ENCODE measurements at places on chromosomes 13 and 19.

GRCh38 chr19:4878491-4878968 lies 11.1 kb upstream of the PLIN3 start:
- no peak for DNase-seq

- no peak for DNase-seq
Measured at GRCh38 chr19:1249298-1249989, 1.1 kb downstream of the MIDN start.

DNA sequence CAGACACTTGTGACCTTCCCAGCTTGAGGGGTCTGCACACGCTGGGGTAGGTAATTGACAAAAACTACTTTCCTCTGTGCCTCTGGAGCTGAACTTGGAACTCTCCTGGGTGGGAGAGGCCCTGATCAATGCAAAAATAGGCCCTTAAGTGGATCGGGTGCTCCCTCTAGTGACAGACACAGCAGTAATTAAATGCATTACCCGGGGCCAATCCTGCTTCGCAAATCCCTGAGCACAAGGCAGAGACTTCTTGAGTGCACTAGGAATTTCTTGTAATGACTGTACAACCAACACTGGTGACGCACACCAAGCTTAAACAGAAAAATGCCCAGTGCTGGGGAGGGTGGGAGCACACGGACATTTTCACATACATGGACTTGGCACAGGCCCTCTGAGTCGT lies 10.6 kb upstream of the UBE2S start:
- DNase-seq, result no peak

GRCh38 chr19:46766569-46767317 lies 20.5 kb upstream of the STRN4 start:
- DNase-seq, result no peak

GRCh38 chr19:16569609-16570320 lies 2.5 kb downstream of the SLC35E1 start:
- DNase-seq, result no peak

DNA sequence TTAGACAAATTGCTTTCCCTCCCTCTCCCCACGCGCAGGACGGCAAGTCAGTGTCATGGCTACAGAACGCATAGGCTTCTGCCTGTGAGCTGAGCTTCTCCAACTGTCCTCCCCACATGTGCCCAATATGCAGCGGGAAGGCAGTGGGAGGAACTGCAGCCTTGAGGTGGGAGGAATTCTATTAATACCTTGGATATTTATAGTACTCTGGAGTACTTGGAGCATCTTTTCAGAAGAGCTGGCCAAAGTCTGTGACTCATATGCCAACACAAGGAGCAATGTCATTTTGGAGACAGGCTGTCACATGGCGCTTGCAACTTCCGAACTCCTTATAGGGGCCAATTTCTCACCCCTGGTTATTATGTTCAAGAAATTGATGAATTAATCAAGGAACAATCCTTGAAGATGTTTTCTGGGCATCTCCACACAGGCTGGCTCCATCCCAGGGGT lies 245.0 kb upstream of the SERP2 start:
- DNase-seq, result no peak

GRCh38 chr19:16040642-16041041 lies 35.7 kb upstream of the TPM4 start:
- DNase-seq, result no peak

- no peak for DNase-seq
Measured at GRCh38 chr19:31370216-31370615, 21.0 kb upstream of the TSHZ3 start.

DNA sequence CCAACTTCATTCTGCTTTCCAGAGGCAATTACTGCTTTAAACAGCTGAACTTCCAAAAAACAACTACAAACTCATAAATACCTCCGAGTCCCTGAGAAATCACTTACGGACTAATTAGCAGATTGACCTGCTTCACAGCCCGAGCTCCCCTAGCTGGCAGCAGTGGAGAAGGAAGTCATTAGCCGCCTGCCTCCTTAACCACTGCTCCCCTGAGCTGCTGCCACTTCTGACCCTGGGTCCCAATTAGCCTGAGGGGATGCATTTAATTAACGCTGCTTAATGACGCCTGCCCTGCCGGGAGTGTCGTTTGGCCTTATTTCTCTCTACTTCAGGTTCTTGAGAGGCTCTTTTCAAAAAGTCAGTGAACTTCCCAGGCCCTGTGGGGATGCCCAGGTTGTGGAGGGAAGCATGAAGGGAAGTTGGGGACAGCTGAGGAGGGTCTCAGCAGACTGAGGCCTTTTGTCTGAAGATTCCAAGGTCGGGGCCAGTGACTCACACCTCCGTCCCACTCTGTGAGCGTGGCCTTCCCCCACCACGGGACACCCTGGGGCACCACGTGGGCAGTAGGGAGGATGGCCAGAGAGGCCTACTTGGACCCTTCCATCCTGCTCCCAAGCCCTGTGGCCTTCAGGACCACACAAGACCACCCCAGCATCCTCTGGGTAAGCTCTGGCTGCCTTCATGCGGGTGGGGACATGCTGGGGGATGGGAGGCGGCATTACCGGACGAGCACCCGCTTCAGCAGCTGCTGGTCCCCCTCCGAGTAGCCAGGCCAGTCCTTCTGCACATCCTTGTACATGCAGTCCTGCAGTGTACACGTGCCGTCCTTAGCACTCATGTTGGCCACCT lies 19.8 kb upstream of the ISYNA1 start:
- DNase-seq, result no peak

- peak; percentile 68 for DNase-seq
Measured at GRCh38 chr13:39148513-39148961, 110.3 kb downstream of the NHLRC3 start.

DNA sequence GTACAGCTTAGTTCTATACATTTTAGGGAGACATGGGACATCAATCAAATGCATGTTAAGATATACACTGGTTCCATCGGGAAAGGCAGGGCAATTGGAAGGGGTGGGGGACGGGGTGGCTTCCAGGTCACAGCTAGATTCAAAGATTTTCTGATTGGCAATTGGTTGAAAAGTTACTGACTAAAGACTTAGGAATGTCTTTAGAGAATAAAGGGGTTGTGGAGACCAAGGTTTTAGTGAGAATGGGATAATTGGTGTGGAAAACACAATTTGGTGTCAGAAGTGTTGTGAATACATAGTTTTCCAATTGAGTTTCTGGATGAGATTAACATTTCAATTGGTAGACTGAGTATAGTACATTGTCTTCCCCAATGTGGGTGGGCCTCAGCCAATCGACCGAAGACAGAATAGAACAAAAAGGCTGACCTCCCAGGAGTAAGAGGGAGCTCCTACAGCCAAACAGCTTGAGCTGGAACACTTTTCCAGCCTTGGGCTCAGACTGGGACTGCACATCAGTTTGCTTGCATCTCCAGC lies 988 bp upstream of the CCDC169 start:
- DNase-seq, result no peak

DNA sequence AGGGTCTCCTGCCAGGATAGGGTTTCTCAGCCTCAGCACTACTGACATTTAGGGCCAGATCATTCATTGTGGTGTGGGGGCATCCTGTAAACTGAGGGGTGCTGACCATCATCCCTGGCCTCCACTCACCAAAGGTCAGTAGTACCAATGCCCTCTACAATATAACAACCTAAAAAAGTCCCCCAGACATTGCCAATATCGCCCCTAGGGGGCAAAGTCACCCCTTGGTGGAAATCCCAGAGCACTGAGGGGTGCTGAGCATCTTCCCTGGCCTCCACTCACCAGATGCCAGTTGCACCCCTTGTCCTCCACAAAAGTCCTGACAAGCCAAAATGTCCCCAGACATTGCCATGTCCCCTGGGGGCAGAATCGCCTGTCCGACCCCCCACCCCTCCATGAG lies 21.6 kb downstream of the CPAMD8 start:
- no peak for DNase-seq

GRCh38 chr13:112446347-112446861 lies 70.2 kb downstream of the SPACA7 start:
- no peak for DNase-seq

GRCh38 chr13:61685682-61686012 lies 270.0 kb upstream of the PCDH20 start:
- no peak for DNase-seq

DNA sequence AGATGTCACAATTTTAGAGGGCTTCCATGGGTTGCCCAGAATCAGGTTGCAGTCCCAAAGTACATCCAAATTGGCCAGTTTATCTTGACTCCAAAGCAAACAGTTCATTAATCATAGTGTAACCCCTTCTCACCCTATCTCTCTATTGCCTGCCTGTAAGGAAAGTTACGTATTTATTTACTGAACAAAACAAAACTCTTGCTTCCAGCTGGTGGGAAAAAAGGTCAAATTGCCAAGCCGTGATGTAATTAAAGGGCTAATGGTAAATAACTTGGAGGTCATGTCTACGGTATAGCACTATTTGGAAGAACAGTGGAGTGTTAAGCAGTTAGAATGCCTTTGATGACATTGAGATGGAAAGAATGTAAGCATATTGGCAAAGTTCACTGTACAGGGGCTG lies 214.0 kb downstream of the DLEU7 start:
- no peak for DNase-seq

DNA sequence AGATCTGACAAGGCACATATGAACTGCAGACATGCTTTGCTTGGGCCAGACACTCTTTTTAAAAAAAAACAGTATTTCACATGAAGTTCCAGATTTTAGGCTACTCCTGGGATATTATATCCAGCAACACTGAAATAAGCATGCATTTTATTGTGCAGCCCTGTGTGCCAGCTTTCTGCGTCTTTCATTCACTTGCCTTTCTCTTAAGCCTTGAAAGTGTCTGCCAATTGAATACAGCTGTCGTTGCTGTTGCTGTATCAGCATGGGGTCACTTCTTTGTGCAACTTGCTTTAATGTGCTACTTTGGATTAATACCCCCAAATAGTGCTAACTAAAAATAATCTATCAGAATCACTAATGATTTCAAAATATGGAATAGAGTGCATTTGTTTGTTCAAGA lies 657.8 kb downstream of the SLITRK6 start:
- no peak for DNase-seq

DNA sequence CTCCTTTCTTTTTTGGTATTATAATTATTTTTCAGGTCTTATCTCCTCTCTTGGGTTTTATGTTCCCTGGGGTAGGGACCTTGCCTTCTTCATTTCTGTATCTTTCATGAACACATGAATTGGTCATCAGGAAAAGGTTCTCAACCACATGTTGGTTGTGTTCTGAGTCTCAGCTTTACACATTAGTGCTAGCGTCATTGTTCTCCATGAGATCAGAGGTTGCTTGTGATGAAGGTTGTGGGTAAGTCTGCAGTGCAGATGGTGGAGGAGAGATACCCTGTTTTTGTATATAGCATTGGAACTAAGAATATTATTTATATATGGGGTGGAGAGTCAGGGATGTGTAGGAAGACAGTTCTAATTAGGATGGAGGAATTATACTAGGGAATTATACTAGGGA lies 24.5 kb upstream of the CEACAM8 start:
- DNase-seq, result no peak

GRCh38 chr13:80454245-80454644 lies 113.3 kb upstream of the SPRY2 start:
- DNase-seq, result no peak

GRCh38 chr19:37936166-37936565 lies 29.2 kb downstream of the SIPA1L3 start:
- DNase-seq, result no peak

- no peak for DNase-seq
Measured at GRCh38 chr19:27753622-27754021, 1459.3 kb downstream of the UQCRFS1 start.

- DNase-seq, result no peak
Measured at GRCh38 chr19:14411161-14411937, 7.8 kb downstream of the DDX39A start.

DNA sequence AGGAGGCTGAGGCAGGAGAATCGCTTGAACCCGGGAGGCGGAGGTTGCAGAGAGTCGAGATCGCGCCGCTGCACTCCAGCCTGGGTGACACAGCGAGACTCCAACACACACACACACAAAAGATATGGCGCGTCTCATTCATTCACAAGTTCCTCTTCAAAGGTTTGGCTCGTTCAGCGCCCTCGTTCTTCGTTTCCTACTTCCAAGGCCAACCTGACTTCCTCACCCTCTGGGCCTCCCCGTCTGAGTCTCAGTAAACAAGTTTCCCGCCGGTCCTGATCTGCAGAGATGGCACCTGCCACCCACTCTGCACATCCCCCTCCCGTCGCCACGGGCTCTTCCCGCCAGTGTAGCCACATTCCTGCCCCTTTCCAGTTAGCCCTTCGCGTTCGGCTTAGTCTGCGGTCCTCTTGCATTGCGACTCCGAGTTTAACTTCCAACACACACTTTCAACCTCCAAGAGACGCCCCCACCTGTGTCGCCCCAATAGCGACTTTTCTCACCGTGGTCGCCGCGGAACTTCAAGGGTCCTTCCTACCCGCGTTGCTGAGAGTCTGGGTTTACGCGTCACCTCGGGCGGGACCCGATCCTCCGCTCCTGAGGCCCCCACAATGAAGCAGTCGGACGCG lies 1.3 kb upstream of the BSG start:
- DNase-seq, result no peak

DNA sequence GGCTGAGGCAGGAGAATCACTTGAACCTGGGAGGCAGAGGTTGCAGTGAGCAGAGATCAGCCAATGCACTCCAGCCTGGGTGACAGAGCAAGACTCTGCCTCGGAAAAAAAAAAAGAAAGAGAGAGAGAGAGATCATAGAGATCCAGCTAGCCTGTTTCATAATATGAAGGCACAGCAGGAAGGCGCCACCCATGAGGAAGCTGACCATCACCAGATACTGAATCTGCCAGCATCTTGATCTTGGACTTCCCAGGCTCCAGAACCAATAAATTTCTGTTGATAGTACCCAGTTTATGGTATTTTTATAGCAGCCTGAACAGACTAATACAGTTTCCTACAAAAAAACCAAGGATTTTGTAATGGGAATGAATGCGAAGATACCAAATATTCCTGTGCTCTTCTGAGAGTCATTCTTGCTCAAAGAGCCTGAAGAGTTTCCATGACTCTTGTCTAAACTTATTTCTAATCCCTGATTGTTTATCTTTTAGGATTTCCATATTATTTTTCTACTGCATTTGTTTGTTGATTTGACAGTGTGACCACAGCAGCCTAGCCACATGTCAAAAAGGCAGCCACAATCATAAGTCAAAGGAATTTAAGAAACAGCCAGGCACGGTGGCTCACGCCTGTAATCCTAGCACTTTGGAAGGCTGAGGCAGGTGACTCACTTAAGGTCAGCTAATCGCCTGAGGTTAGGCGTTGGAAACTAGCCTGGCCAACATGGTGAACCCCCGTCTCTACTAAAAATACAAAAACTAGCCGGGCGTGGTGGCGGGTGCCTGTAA lies 37.7 kb upstream of the PDCD5 start:
- no peak for DNase-seq

GRCh38 chr13:27375686-27376326 lies 48.6 kb upstream of the GTF3A start:
- DNase-seq, result no peak

DNA sequence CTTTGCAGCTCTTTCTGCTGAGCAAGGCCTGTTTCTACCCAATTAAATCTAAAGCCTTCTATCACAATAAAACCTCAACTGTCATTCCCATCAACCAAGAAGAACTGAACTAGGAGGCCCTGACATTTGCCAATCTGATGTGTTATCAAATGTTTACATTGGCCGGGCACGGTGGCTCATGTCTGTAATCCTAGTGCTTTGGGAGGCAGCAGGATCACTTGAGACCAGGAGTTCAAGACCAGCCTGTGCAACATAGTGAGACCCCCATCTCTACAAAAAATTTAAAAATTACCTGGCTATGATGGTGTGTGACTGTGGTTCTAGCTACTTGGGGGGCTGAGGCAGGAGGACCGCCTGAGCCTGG lies 2.8 kb upstream of the FBXO17 start:
- DNase-seq, result no peak

- DNase-seq, result no peak
Measured at GRCh38 chr19:10433131-10433536, 12.8 kb downstream of the PDE4A start.

- DNase-seq, result no peak
Measured at GRCh38 chr13:28623782-28624706, 34.9 kb upstream of the POMP start.

- DNase-seq, result no peak
Measured at GRCh38 chr13:102907016-102907756, 61.4 kb downstream of the ERCC5 start.

All from epithelial cell of prostate (primary cell).